Stimulated activated CD8-positive, alpha-beta memory T cell treated with anti-CD3 and anti-CD28 coated beads, Interleukin-2, amount 100 ng/mL, for 1 hour (primary cell): ENCODE measurements at places on chromosomes 3 and 15.

- no peak for DNase-seq
Measured at GRCh38 chr3:127069814-127070440, 87.0 kb downstream of the PLXNA1 start.

GRCh38 chr15:36798794-36799193 lies 219.4 kb downstream of the CDIN1 start:
- DNase-seq: no peak

GRCh38 chr3:23051240-23052140 lies 151.6 kb upstream of the UBE2E2 start:
- DNase-seq: no peak

DNA sequence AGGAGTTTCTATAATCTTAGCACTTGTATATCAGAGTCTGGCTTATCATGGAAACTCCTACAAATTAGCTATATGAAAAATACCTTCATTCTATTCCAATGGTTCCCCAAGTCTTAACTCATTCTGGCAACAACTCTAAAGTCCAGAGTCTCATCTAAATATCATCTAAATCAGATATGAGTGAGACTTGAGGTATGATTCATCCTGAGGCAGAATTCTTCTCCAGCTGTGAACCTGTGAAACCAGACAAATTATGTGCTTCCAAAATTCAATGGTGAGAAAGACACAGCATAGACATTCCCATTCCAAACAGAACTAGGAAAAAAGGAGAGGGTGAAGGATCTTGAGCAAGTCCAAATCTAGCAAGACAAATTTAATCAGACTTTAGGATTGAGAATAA lies 138.8 kb downstream of the THRB start:
- DNase-seq: no peak

DNA sequence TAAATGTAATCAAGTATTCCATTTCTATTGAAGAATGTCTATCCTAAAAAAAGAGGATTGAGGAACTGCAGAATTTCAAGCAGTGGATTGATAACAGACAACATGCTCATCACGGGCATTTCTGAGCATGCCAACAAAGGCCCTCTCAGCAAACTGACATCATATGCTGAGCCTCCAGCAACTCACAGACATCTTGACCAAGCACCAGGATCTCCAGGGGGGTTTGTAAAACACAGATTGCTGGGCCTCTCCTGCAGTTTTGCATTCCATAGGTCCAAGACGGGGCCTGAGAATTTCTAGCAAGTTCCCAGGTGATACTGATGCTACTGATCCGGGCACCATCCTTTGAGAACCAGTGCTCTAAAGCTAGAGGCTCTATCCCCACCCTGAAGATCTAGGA lies 85.0 kb downstream of the FOXP1 start:
- no peak for DNase-seq

GRCh38 chr15:77119446-77119845 lies 48.5 kb upstream of the TSPAN3 start:
- no peak for DNase-seq

DNA sequence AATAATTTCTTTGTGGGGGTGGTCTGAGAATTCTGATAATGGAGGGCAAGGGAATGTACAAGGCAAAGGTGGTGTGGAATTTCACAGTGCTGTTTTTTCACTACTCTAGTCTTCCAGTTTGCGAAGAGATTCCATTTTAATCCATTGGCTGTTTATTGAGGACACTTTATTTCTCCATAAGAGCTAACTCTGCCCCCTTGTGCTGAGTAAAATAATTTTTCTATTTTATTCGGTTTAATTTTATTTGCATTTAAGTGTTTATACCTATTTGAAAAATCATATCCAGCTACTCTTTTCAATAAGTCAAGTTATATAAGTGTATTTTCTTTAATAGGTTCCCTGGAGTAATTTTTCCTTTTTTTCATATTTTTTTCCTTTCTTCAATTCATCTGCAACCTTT lies 840.1 kb downstream of the TUSC7 start:
- no peak for DNase-seq

DNA sequence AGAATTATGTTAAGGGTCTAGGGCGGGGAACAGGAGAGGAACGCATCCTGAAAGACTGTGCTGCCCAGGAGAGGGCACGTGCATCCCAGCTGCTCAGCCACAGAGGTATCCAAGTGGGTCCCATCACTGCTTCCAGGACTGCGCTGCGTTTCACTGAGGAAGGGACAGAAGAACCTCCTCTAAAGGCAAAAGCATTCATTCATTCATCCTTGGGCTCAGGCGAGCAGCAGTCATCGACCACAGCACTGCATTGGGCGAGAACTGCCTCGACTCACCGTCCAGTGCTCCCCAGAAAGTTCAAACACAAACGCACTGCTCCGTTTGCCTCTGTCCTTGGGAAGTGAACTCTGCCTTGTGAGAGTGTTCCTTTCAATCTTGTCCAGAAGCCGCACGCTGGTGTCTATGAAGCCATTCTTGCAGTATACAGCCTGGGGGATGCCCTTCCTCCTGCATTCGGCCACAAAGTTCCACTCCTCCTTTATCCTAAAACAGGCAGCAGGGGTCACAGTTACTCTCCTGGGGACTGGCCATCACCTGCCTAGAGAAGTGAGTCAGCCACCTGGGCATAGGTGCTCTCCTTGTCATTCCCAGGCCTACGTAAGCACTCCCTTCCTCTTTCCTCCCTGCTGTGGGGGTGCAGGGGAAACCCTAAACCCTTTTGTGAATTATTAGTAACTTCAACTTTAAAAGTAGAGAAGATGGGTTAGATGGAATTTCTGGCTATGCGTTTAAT lies 21.2 kb downstream of the LRRC2 start:
- no peak for DNase-seq

DNA sequence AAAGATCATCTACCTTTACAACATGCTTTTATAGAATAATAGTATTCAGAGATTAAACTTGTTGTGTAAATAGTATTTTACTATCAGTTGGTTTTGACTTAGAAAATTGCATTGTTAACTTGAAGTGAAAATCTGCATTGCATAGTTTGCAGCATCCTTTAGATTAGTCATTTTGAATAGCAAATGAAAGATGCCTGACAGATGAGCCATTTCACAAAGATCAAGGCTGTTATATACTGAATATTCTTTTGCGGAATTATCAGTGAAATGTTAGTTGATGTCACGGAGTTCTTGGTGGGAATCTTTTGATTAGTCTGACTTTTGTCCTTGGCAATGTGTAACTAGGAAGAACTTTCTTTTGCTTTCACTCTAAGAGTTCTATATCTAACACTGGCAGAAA lies 24.5 kb downstream of the RSRC1 start:
- no peak for DNase-seq

DNA sequence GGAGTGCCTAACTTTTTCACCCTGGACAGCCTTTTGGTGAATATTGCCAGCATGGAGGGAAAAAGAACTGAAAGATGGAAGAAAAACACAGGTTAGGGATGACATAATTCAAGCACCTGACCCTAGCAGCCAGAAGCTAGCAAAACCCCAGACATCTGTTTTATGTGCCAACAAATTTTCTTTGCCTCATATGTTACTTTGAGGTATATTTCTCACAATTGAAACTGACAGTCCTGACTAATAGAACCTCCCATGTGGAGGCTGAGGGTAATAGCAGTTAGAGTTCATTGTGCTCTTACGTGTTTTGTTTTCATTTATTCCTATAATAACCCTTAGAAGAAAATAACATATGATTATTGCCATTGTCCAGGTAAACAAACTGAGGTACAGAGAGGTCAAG lies 71.5 kb upstream of the SLC25A26 start:
- DNase-seq: no peak

GRCh38 chr3:94064243-94064860 lies 1.5 kb downstream of the NSUN3 start:
- no peak for DNase-seq

DNA sequence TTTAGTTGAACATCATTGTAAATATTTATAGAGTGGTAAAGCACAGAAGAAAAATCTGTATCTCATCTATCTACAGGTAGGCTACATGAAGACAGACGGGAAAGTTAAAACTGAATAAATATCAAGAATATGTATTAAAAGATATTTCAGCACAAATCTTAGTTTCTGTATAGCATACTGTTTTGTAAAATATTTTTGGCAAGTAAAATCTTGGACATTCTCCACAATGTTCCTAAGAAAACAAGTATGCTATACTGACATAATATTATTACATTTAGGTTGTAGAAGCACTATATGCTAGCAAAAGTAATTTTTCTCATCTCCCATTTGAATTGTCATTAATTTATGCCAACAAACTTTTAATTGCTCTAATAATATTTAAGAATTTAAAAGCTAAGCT lies 326.4 kb upstream of the ARL6 start:
- DNase-seq: no peak

DNA sequence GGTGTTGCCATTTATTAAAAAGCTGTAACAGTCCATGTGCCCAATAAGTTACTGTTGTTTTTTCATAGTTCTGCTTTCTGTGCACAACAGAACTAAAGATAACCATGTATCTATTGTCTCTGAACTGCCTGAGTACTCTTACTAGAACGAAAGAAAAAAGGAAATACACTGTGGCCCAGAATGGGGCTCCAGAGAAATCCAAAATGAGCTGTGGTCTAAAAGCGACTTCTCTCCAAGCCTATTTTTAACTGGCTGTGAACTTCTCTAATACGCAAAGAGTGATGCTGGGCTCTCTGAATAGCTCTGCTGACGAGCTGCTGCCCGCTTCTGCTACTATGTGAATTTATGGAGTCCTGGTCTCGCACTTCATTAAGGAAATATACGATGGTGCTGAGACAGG lies 56.2 kb upstream of the LPP start:
- no peak for DNase-seq

- no peak for DNase-seq
Measured at GRCh38 chr15:52217186-52217585, 26.0 kb upstream of the GNB5 start.

DNA sequence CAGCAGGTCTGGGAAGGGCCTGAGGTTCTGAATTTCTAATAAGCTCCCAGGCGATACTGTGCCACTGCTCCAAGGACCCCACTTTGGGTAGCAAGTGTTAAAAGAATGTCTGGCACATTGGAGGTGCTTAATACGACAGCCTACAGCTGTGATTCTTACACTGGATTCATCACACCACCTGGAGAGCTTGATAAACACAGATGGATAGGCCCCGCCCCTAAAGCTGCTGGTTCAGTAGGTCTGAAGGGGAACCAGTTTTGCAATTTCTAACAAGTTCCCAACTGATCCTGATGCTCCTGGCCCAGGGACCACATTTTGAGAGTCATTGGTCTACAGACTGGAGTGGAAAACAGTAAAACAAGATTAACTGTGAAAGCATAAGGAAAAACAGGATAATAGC lies 124.8 kb upstream of the ST8SIA2 start:
- no peak for DNase-seq

DNA sequence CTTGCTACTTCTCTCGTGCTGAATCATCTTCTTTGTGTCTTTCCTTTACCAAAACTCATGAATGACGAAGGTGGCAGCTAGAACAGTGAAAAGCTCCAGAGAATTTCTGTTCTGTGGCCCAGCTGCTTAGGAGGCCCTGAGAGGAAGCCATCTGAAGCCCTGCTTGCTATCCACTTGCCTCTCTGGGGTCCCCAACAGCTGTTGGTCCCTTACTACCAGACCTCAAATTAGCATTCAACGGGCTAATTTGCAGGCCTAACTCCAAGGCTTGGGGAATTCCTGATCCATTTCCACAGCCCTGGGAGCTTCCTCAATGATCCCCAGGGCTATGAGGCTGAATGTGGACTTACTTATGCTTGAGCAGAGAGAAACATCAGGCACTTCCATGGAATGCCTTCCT lies 37.5 kb upstream of the FSTL1 start:
- DNase-seq: no peak

- DNase-seq: no peak
Measured at GRCh38 chr3:10583798-10584708, 78.7 kb upstream of the ATP2B2 start.

GRCh38 chr3:195896361-195897080 lies 11.8 kb downstream of the TNK2 start:
- DNase-seq: no peak

GRCh38 chr15:29860872-29861271 lies 38.6 kb upstream of the TJP1 start:
- DNase-seq: no peak

- DNase-seq: no peak
Measured at GRCh38 chr3:98990657-98991056, 89.2 kb upstream of the DCBLD2 start.

DNA sequence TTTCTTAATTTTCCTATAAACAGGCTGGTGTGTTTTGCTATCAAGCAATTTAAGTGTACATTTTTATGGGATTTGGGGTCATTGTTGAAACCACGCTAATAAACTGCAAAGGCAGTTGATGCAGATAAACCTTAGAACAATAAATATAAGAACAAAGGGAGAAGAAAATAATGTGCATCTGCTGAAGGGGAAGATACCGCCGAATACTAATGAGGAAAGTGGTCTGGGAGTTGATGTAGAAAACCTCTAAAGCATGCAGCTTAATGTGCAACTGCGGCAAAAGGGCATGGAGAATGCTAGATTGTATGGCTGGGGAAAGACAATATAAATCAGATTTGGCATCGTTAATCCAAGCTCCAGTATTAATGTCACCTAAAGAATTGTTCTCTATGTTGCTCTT lies 29.8 kb upstream of the CHL1 start:
- DNase-seq: no peak

DNA sequence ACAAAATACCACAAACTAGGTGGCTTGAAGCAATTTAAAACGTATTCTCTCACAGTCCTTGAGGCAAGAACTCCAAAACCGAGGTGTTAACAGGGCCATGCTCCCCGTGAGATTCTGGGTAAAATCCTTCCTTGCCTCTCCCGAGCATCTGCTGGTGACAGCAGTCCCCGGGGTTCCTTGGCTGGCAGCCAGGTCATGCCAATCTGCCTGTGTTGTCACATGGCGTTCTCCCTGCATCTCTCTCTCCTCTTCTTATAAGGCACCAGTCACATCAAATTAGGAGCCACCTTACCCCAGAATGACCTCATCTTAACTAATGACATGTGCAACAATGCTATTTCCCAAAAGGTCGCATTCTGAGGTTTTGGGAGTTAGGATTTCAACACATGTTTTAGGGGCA lies 26.3 kb upstream of the LRRN1 start:
- no peak for DNase-seq

- DNase-seq: no peak
Measured at GRCh38 chr3:184042617-184043016, 10.2 kb upstream of the HTR3C start.

DNA sequence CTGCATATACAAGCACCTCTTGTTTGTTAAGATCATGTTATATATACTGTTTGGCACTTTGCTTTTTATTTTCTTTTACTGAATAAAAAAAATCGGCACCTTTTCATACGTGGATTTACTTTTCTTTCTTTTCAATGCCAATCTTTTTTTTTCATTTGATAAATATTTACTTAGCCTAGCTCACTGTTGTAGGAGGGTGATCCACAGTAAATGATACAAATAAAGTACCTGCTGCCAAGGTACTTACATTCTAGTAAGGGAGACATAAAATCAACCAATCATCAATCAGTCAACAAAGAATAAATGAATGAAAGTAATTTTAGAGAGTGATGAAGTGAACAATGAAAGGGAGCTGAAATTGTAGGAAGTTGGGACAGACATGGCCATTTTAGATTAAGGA lies 18.3 kb downstream of the GNB5 start:
- no peak for DNase-seq

GRCh38 chr3:140910860-140911259 lies 30.8 kb upstream of the SLC25A36 start:
- DNase-seq: no peak
